ENCODE measurements at places on chromosomes 2 and 18. TPM values are rescaled to one million over a fixed set of nuclear protein-coding genes. Genes with fewer than 3 reads are reported as not detected.

RNF25 gene
- total RNA-seq = 28.3 TPM

GRCh38 chr2:126656431-126657147 lies 631 bp downstream of the GYPC start:
- DNase-seq = peak; percentile 38
- H3K27me3 ChIP-seq = peaks cover 5% of the 10 kb centered on the region
- H3K27ac ChIP-seq = peak overlapping the region; percentile 85
- peak overlapping the region; percentile 52 for H3K4me3 ChIP-seq
- H3K4me1 ChIP-seq = peaks cover 29% of the 10 kb centered on the region

DNA sequence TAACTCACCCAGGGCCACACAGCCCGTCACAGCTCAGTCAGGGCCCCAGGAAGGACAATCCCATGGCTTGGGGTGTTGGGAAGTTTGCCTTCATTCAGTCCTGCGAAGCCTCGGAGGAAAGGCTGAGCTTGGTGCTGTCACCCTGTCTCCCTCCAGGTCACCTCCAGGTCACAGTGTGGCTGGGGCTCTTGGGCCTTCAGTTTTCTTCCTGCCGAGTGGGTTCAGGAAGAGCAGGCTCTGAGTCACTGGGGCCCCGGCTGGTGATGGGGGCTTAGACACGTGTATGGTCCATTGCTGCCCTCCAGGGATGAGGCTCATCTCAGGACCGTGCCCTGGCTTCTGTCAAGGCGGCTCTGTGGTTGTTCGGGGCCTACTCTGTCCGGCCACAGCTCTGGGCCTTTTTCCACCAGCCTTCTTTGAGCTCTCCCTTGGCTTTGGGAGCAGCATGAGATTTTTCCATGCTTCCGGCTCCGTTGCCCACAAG lies 118.6 kb downstream of the INHBB start:
- DNase-seq = no peak
- no peaks in the 10 kb centered on the region for H3K36me3 ChIP-seq
- H3K27ac ChIP-seq = no peak overlapping the region

DNA sequence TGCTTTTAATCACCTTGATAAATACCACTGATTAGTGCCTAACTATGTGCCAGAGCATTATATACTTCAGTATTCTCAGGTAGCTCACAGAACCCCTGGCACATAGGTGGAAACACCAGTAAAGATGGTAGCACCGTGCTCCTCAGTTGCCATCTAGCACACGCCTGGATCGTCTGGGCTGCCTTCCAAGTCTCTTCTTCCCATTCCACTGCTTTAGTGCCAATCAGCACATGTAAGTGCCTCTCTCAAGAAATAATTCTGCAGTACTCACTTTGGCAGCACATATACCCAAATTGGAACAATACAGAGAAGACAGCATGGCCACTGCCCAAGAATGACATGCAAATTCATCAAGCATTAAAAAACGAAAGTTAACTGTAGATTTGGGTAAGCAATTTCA lies 13.0 kb downstream of the POLR2D start:
- peaks cover 40% of the 10 kb centered on the region for H3K36me3 ChIP-seq
- H3K4me1 ChIP-seq = no peaks in the 10 kb centered on the region
- H3K27me3 ChIP-seq = no peaks in the 10 kb centered on the region
- no peak for DNase-seq
- H3K4me3 ChIP-seq = no peak overlapping the region
- H3K27ac ChIP-seq = no peak overlapping the region

CKAP2L gene
- total RNA-seq = 7.9 TPM

HMSD gene
- total RNA-seq = 0.79 TPM

DNA sequence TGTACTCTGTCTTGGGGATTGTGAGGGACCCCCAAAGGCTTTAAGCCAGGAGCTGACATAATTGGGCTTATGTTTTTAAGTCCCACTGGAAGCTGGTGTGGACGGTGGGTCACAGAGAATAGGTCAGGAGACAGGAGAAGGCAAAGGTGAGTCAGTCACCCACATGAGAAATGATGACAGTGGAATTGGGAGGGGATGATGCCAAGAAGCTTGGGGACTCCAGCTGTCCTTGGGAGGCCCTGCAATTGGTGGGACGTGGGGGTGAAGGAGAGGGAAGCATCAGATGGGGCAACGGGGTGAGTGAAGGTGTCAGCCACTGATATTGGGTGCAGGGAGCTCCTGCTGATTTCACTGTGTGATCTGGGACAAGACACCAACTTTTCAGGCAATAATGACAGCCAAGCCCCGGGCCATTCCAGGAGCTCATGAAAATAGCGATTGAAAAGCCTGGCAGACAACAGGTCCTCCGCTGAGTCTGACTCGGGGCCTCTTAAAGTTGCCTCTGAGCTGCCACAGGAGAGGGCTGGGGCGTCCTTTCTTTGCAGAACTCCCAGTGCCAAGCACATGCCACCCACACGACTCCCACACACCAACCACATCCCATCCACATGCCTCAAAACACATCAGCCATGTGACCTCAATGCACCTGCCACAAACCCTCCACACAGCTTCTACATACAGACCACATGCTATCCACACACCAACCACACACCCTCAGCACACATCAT lies 13.4 kb downstream of the TNS1 start:
- no peak overlapping the region for H3K4me3 ChIP-seq
- H3K27ac ChIP-seq = no peak overlapping the region
- H3K27me3 ChIP-seq = no peaks in the 10 kb centered on the region
- DNase-seq = no peak

- H3K27ac ChIP-seq = no peak overlapping the region
- no peaks in the 10 kb centered on the region for H3K4me1 ChIP-seq
- DNase-seq = no peak
- no peaks in the 10 kb centered on the region for H3K27me3 ChIP-seq
- H3K4me3 ChIP-seq = no peak overlapping the region
These were observed 36.6 kb downstream of the DARS1 start for GRCh38 chr2:135948642-135949355.

DNA sequence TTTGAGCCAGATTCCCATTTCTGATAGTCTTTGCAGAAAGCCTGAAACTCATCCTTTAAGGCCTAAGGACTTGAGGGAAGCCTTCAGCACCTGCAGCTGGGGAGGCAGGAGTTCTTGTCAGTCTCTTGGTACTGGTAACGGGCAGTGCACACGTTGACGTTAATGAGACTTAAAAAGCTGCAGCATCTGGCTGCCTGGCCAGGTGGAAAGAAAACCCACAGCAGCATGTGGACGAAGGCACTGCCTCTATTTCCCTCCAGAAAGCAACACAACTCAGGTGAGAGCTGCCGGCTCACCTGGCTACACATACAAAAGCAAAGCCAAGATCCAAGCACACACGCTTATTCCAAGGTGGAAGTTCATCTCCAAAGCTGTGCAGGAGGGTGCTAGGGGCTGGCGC lies 178.8 kb downstream of the ANAPC1 start:
- H3K4me3 ChIP-seq = no peak overlapping the region
- no peak for DNase-seq
- no peaks in the 10 kb centered on the region for H3K36me3 ChIP-seq
- no peak overlapping the region for H3K27ac ChIP-seq
- H3K4me1 ChIP-seq = peaks cover 21% of the 10 kb centered on the region

DNA sequence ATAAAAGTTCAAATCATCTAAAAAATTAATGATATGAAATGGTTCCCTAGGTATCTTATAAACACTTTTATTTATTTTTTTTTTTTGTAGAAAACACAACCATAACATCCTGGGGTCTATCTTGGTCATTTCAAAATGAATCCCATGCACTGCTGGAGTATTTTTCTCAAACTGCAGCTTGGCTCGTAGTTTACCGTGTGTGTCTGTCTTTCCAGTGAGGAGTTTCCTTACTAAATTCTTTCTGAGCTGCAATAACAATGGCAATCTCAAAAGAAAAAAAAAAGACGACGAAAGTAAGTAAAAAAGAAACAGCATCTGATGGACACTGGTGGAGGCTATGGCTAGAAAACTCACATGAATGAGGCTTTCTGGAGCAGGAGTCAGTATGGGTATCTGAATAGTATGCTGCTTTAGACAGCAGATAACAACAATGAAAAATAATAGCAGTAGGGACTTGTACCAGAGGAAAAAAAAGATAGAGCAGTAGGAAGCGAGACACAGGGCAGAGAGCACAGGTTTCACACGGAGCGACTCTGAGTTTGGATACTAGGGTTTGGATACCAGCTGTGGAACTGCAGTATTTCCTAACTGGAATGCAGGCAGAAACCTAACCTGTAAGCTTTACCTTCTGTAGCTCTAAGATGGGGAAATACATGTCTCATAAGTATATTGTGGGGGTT lies 43.5 kb downstream of the CALCRL start:
- H3K36me3 ChIP-seq = no peaks in the 10 kb centered on the region
- no peaks in the 10 kb centered on the region for H3K4me1 ChIP-seq
- DNase-seq = no peak
- H3K27ac ChIP-seq = peak overlapping the region; percentile 84
- H3K4me3 ChIP-seq = peak overlapping the region; percentile 21

DNA sequence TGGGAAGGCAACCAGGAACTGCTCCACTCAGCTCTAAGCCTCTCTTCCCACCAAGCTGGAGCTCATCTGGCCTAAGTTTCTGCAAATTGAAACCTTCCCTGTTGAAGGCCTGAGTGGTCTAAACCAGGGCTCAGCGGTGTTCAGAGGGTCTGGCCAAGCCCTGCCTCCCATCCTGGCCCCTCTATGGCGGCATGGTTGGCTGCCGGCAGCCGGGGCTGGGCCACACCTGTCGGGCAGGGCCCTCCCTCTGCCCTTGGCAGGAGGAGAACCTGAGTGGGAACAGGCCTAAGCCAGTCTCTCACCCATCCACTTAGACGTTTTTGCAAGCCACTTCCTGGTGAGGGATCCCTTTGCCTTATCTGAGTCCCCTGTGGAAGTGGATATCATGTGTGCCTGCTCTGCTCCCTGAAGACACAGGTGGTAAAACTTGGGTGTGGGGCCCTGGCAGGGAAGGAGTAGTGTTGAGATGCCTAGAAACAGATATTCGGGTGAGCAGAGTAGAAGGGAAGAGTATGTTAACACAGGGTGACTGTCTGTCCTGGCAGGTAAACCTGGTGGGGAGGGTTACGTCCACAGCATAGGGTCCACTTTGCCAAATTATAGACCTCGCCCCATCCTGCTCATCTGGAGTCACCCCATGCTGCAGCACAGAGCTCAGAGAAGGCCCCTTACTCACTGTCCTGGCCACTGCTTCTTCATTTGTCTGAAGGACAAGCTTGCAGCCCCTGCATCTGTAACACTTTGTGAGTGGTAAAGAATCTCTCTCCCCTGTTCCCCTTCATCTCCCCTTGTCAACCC lies 63.0 kb upstream of the SIX2 start:
- H3K36me3 ChIP-seq = no peaks in the 10 kb centered on the region
- H3K4me1 ChIP-seq = peaks cover 4% of the 10 kb centered on the region
- DNase-seq = no peak

GRCh38 chr18:30271716-30272115 lies 770.8 kb downstream of the DSC3 start:
- H3K27me3 ChIP-seq = no peaks in the 10 kb centered on the region
- H3K4me3 ChIP-seq = no peak overlapping the region
- H3K4me1 ChIP-seq = no peaks in the 10 kb centered on the region
- no peaks in the 10 kb centered on the region for H3K36me3 ChIP-seq

GRCh38 chr2:189854187-189854586 lies 69.9 kb downstream of the PMS1 start:
- H3K4me1 ChIP-seq = no peaks in the 10 kb centered on the region
- peak; percentile 54 for DNase-seq
- no peak overlapping the region for H3K27ac ChIP-seq
- H3K27me3 ChIP-seq = no peaks in the 10 kb centered on the region
- no peak overlapping the region for H3K4me3 ChIP-seq
- H3K36me3 ChIP-seq = peaks cover 10% of the 10 kb centered on the region

GRCh38 chr2:3129867-3130266 lies 247.8 kb downstream of the EIPR1 start:
- peaks cover 5% of the 10 kb centered on the region for H3K36me3 ChIP-seq
- no peak overlapping the region for H3K4me3 ChIP-seq
- H3K27me3 ChIP-seq = peaks cover 3% of the 10 kb centered on the region
- peaks cover 53% of the 10 kb centered on the region for H3K4me1 ChIP-seq

DNA sequence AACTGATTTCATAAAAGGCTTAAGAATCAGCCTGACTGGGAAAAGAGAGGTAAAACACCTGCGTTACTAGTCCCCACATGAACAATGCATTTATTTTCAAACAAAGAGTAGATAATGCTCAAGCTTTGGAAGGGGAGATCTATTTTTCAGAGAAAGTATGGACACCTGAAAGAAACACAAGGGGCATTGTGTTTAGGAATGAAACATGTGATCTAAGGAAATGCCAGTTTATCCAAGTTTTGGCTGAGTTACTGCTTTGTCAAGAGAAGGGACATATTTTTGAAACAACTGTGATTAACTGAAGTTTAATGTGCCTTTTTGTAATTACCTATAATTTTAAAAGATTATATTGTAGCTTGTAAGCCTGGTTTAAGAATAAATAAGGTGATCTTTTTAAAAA lies 49.3 kb upstream of the RBBP8 start:
- H3K4me1 ChIP-seq = no peaks in the 10 kb centered on the region
- no peaks in the 10 kb centered on the region for H3K27me3 ChIP-seq
- no peaks in the 10 kb centered on the region for H3K36me3 ChIP-seq
- no peak overlapping the region for H3K4me3 ChIP-seq

DNA sequence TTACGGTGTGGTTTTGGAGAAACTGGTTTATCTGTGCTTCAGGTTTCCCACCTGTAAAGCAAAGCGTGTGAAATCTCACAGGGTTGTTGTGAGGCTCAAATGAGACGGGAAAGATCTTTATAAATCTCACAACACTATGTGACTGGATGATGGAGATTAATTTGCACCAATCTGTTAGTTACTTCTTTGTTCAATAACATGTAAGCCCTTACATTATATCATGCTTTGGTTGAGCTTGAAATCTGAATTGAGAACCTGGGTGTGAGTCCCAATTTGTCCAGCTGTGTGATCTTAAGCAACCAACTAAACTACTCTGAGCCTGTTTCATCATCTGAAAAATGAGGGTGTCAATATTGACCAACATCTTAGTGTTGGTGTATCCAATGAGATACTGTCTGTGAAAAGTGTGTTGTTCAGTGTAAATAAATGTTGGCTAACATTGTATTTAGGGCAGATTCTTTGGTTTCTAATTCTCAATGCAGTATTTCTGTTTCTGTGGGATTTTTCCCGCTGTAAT lies 741 bp upstream of the GCKR start:
- peaks cover 2% of the 10 kb centered on the region for H3K27me3 ChIP-seq
- peaks cover 18% of the 10 kb centered on the region for H3K36me3 ChIP-seq
- no peak for DNase-seq
- H3K4me1 ChIP-seq = peaks cover 15% of the 10 kb centered on the region

All from spinal cord (tissue), 10 donors.